WERI-Rb-1 (cell line): ENCODE measurements at places on chromosomes 12 and 14.

DNA sequence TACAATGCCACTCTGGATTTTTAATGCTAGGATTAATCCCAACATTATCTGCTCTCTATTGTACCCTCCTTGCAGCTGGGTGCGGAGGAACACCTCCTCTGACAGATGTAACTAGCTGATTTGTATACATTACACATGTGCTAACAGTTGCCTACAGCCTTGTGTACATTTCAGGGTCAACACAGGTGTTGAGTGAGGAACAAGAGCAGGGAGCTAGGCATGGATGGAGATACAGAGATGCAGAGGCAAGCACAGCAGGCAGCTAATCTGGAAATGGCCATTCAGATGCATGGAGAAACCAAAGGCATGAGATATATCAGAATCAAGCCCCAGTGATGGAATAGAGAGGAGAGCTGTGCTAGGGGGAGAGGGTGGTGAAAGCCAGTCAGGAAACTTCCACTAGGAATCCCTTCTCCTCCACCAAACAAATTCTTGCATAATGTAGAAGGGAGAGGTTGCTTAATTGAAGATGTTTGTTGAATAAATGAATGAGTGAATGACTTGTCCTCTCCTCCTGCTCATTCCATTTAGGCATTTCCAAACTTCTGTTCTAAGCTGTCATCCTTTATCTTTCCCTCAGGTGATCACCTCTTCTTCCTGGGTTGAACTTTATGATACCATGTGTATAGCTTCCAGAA, 313.2 kb downstream of the ATP23 start:
- no peak for DNase-seq

GRCh38 chr12:114917953-114918352, 234.0 kb upstream of the TBX3 start:
- no peak for DNase-seq

DNA sequence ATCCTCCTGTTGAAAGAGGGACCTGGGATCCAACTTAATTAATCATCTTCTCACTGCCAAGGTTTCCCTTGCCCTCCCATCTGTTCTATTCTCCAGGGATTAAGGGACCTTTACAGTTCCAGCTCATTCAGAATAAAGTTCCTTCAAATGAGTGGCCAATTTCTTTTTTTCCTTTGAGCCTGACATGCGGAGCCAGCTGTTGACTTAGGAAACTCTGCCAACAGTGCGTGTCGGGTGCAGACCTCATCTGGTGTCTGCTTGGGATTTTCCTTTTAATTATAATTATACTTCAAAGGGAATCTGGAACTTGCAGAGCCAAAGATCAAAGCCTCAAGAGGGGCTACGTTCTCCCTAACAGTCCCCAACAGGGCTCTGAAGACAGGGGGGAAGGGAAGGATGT, 64.8 kb downstream of the CCDC60 start:
- peak; percentile 32 for DNase-seq

DNA sequence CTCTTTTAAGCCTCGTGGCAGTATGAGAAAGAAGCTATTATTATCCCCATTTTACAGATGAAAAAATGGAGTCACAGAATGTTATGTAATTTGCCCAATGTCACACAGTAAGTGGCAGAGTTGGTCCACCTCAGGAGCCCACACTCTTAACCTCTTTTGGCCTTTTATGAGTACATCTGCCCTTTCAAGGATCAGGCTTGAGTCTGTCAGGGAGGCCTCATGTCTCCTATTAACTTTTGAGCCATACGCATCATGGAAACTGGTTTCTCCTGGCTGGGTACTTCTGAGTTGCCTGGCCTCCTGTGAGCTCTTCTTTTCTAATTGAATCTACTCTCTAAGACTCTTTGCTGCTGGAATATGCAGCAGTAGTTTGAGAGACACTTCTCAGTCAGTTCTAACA, 101.7 kb downstream of the BICD1 start:
- DNase-seq = no peak

- no peak for DNase-seq
Measured at GRCh38 chr12:116247377-116247776, 30.1 kb downstream of the MED13L start.

- DNase-seq = no peak
Measured at GRCh38 chr12:88127855-88128254, 14.0 kb downstream of the CEP290 start.

DNA sequence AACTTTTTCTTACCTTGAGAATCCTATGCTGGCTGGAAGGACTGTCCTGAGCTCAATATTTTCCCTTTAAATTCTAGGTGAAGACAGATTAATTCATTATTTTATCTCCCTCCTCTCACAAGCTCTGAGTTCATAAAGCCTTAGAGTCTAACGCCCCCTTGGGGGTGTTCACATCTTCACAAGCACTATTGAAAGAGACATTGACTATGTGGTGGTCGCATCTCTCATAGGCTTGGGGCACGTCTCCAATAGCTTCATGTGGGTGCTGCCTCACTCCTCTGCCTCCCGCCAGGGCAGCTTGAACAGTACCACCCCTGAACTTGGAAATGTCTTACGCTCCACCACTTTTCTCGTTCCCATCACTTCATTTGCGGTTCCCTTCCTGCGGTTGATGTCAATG, 106.2 kb downstream of the UNC79 start:
- peak; percentile 44 for DNase-seq

- DNase-seq = no peak
Measured at GRCh38 chr12:89474615-89475014, 50.0 kb downstream of the GALNT4 start.

- DNase-seq = no peak
Measured at GRCh38 chr12:30169839-30170591, 386.3 kb upstream of the TMTC1 start.

- DNase-seq = no peak
Measured at GRCh38 chr14:86143248-86143647, 613.3 kb downstream of the FLRT2 start.

GRCh38 chr12:15272376-15272775, 49.9 kb upstream of the PTPRO start:
- no peak for DNase-seq

- no peak for DNase-seq
Measured at GRCh38 chr14:105793836-105794235, 267.5 kb downstream of the TMEM121 start.

- no peak for DNase-seq
Measured at GRCh38 chr14:61700104-61700886, 5.0 kb downstream of the HIF1A start.

GRCh38 chr12:45076417-45077026, 25.6 kb upstream of the DBX2 start:
- no peak for DNase-seq

DNA sequence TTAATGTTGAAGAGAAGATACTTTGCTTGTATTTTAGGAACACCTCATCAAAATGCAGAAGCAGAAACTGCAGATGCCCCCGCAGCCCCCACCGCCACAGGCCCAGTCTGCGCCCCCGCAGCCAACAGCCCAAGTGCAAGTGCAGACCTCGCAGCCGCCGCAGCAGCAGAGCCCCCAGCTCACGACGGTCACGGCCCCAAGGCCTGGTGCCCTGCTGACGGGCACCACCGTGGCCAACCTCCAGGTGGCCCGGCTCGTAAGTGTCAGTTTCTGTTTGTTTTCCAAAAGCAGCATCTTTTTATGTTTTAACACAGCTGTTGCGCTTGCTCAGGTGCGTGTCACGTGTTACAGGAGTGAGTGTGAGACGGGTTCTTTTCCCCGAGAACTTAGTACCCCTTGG, 79.5 kb downstream of the DDX51 start:
- DNase-seq = no peak

GRCh38 chr14:94003397-94003796, 6.3 kb downstream of the CCDC197 start:
- DNase-seq = no peak

DNA sequence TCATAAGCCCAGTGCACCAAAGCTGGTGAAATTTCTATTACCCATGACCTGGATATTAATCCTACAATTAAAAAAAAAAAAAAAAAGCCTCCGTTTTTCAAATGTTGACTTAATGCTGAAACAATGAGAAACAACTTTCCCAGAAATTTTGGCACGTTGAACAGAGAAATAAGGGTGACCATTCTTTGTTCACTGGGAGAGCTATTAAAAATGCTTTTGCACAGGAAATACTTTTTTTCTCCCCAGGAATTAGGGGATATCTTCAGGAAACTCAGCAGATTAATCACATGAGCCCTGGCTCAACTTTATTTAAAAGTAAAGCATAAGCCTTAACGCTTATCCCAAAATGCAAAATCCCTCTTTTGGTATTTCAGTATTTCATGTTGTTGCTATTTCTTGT, 54.8 kb upstream of the FLRT2 start:
- no peak for DNase-seq

GRCh38 chr14:93042968-93043940, 72.5 kb downstream of the ITPK1 start:
- peak; percentile 74 for DNase-seq

GRCh38 chr12:120015313-120015712, 26.3 kb downstream of the BICDL1 start:
- DNase-seq = no peak

DNA sequence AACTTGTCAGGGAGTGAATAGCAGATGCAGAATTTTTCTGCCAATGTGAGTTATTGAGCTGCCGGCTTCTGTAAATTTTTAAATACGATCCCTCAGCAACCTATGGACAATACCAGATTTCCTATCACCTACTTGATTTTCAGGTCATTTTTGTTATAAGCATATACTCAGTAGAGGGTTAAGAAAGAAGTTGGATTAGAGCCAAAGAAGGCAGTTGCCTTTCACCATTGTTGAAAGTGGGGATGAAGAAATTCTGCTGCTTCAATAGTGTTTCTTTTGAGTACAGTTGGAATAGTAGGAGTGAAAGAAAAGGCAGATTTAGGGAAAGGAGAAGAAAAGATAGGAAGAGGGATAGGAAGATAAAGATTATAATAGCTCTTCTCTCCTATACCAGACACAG, 197.1 kb downstream of the ATP23 start:
- no peak for DNase-seq

DNA sequence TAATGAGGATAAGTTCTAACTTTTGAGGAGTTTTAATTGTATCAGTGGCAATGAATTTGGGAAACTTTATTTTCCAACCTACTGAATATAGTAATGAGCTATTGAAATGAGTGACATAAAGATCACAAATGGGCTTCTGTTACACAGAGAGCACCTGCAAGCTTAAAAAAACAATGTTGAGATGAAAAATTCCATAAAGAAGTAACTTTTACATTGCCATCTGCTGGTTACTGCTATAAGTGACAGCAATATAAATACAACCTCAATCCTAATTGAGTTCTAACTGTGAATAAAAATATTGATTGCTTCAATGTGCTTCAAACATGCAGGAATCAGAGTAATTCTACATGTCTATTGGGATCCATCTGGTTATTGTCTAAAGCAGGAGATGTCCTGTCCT, 14.2 kb downstream of the WIF1 start:
- DNase-seq = no peak

- no peak for DNase-seq
Measured at GRCh38 chr12:70002097-70002911, 177.3 kb downstream of the MYRFL start.

DNA sequence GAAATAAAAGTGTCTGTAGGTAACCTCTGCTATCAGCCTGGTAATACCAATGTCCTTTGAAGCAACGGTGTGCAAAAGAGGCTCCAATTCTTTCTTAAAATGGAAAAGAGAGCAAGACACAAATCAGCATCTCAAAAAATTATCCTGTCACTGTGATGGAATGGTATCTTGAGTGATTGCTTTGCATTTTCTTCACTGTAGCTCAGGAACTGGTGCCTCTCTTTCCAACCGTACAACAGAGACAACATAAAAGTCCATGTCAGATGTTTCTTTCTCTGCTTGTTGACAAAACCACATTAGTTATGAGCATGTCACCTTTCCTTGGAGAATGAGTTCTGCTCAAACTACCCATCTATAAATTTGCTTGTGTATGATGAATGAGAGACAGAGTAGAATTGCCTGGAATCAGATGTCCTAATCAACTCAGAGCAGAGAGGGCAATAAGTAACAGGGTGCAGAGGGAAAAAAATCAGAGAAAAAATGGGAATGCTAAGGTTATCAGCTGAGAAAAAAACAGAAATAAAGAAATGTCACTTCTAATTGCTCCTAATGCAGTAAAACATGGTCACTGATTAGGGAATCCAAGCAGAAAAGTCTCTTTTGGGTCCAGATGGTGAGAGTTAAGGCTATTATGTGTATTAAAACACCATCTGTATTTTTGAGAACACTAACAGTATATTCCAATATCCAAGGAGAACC, 465.0 kb upstream of the ATP2B1 start:
- DNase-seq = no peak

GRCh38 chr14:26415618-26416123, 182.2 kb downstream of the NOVA1 start:
- no peak for DNase-seq

DNA sequence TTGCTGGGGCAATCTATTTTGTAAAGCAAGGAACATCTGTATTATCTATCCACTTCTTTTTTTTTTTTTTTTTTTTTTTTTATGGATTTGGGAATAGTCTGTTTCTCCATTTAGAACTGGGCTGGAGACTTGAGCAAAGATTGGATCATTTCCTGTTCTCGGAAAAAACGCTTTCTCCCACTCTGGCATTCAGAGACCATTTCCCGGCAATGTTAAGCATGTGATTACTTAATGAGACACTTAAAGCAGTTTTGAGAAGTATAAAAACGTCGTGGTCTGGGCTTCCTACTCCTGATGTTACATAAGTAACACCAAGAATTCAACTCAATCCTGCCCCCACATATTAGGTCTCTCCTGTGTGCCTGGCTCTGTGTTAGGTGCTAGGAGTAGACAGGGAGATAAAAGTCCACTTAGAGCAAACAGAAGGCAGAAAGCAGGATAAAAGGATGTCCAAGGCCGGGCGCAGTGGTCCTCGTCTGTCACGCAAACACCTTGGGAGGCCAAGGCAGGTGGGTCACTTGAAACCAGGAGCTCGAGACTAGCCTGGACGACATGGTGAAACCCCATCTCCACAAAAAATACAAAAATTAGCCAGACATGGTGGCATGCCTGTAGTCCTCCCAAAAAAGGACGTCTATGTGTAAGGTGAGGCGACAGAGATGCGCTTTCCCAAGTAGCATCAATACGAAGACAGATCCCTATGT, 152.1 kb upstream of the GSC start:
- DNase-seq = no peak

DNA sequence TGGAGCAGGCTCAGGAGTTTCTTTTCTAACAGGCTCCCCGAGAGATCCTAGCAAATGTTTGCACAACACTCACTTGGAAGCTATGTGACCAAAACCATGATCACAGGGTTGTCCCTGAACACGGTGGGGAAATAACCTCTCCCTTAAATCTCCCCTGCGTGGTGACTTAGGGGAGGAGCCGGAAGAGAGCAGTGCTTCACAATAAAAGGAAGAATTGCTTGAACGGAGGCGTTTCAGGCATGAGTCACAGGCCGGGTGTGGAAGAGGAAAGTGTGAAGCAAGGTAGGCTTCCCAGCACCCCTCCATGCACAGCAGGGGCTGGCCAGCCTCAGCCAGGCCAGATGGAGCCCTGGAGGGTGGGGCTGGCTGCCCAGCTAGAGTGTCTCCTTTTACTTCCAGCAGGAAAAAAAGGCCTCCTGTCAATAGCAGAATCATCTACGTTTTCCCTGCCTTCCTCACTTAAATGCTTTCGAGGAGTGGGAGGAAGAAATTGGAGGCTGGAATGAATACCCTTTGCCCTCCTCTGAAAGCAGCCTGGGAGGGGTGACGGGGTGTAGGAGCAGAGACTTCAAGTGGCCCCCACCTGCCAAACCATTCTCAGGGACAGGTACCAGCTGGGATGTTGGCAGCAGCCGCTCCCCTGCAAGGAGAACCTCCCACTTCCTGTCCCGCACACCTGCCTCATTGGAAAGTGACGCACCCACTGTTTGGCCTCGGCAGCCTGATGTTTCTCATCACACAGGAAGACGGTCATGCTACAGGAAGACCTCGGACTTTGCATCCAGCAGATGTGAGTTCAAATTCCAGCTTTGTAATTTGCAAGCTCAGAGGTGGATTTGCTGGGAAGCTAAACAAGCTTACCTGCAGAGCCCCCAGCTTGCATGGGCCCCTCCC, 30.1 kb upstream of the PPP2R5C start:
- peak; percentile 65 for DNase-seq
